Activated CD4-positive, alpha-beta T cell treated with anti-CD3 and anti-CD28 coated beads for 48 hours (primary cell): ENCODE measurements at places on chromosomes 12 and 14.

DNA sequence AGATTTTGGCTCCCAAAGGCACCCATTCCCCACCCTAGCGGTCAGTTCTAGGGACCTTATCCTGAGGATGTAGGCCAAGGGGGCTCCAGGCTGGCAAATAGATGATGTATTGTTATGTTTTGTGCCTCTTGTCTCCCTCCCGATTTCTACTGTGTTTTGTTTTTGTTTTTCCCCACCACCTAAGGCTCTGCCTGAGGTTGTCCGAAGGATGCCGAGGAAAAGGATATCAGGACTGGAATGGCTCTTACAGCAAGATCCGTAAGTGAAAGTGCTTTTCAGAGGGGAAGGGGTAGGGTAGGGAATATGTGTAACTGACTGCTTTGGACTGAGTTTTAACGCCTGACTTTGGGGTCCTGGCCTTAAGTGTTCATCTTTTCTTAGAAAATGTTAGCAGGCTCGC lies 6.6 kb downstream of the FOXG1 start:
- no peak for DNase-seq

DNA sequence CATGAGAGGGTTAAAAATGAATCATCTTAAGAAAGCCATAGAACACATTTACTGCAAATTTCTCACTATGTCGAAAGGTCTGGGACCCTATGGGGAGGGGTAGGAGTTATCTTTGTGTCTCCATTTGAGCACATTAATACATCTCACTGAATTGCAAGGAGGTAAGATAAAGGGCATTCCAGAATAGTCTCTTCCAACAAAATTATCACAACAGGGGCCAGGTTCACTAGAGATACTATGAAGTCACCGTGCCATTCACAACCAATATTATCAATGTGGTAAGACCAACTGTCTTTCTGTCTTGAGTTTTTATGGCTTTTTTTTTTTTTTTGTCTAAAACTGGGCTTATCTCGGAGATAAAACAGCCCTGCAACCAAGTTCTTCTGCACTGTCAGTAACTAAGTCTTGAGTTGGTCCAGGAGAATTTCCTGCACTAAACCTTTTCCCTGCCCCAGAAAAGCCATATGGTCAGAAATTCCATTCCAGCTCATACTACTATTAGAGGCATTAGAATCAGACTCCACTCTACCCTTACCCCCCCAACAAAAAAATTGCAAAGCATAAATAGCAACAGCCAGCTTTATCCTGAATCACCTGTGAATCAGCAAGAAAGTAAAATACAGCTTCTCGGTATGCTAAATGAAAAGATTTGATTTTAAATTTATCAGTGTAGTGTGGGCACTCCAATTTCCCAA lies 79.7 kb downstream of the PTPRR start:
- no peak for DNase-seq

DNA sequence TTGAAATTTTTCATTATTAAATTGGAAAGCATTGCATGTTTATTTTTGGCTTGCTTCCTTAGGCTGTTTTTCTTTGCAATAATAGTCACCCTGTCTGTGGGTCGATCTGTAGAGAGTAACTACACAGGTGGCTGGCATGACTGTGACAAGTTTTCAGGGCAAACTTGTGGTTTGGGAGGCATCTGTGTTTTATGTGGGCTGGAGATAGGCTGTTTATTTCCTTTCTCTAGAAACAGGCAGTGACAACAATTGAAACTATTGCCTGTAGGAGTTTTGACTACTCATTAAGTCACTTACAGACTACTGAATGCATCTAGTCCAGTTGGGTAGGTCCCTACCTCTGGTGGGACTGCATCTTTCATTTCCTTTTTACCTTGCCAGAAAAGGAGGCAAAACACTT lies 155.6 kb downstream of the DYRK2 start:
- DNase-seq = peak; percentile 69

DNA sequence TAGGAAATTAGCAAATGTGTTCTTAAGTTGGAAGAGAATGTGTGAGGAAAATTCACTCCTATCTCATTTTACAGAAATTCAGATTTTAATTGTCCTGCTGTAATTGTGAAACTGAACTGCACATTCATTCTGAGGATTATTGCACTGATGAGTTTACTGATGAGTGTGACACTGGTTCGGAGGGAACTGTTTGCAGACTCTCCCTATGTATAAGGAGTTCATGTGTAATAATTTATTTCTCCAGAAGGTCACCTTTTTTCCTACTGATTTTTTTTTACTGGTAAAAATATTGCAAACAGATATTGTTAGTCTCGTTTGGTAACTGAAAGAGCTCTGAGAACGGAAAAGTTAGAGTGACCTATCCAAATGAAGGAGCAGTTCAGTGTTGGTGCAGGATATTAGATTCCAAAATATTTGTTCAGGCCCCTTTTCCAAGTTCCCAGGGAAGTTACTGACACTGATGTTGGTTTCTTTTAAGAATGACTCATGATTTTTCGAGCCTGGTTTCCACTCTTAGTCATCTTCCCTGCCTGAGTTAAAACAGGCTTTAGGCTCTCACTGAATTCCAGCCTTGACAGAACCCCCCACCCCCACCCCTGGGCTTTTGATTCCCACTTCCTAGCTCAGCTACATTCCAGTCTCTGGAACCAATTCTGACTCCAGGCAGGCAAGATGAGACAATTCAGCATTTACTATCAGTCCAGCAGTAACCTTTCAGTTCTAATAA lies 18.4 kb downstream of the ANO6 start:
- no peak for DNase-seq

DNA sequence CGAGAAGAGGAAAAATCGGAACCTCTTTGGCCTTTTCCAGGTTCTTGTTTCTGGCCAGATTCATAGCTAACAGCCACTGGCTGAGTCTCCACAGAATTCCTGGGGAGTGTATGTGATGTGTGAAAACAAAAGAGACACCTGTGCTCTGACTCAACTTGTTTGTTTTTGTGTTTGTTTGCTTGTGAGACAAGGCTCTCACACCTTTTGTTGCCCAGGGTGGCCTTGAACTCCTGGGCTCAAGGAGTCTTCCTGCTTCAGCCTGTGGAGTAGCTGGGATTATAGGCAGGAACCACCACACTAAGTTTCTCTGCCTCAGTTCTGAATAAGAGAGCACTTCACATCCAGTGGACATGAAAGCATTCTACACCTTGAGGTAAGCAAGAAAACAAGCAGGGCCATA lies 22.7 kb downstream of the MFAP5 start:
- DNase-seq = no peak

DNA sequence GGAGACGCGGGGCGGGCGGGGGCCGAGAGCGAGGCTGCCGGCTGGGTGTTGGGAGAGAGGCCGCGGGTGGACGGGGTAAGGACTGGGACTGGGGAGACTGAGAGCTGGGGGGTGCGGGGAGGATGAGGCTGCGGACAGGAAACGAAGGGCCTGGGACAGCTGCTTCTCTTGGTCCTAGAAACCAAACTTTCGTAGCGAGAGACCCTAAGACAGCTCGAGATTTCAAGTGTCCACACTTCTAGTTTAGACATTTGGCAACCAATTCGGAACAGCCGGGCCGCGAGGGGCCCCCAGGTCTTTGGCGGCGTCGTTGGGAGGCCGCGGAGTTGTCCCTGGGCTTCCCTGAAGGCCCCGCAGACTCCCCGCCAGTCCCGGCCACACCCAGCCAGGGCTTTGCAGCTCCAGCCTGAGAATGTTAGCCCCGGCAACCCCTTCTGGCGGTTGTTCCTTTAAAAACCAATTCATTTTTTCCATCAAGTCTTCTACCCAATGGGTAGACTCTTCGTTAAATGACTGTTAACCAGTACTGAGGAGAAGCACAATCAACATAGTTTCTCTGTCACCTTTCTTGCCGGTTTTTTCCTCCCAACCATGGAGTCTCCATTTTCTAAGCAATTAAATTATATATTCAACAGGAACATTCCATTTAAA lies 11.5 kb downstream of the NKX2-1 start:
- DNase-seq = no peak

- DNase-seq = no peak
Measured at GRCh38 chr12:56087220-56087619, 7.3 kb downstream of the ERBB3 start.

DNA sequence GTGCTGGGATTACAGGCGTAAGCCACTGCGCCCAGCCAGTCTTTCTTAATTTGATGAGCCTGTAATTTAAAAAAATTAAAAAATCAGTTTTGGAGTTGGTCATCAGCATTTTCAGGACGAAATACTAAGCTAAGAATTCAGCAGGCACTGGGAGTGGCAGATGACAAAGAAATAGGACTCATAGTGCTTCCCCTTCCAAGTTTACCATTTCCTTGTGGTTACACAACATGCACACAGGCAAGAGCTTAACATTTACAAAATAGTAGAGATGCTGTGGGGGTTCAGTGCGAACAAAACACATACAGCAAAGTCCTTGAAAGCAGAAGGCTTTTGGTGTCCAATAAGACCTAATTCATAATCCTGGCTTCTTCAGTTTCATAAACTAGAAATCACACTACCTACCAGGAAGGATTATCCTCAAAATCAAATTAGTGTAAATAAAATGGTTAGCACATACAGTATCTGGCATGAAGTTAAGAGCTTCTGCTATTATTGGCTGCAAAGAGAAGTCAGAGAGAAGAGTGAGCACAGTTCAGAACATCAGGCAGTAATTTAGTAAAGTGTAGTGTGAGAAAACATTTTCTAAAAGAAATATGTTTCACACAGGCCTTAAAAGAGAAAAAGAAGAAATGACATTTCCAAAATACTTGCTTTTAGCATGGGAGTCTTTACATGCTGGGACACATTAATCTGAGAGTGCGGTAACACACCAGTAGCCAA lies 22.2 kb upstream of the KIF21A start:
- DNase-seq = no peak

GRCh38 chr14:30221546-30221945 lies 293.9 kb upstream of the PRKD1 start:
- DNase-seq = no peak

DNA sequence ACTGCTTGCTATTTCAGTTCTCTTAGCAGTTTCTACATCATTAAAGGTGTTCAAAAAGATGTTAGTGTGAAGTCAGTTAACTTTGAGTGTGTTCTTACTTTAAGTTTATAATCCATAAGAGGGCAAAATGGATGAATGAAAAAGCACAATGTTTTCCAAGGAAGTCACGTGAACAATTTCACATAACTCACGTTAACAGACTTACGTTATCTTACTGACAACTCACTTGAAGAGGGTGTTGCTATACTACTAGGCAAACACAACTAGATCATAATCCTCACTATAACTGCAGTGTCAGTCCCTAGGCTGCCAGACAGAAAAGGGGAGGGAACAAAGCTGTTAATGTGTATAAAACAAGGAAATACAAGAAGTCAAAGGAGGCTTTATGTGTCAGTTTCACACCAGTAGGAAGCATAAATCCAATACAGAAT lies 6.4 kb downstream of the SLC2A13 start:
- DNase-seq = no peak

DNA sequence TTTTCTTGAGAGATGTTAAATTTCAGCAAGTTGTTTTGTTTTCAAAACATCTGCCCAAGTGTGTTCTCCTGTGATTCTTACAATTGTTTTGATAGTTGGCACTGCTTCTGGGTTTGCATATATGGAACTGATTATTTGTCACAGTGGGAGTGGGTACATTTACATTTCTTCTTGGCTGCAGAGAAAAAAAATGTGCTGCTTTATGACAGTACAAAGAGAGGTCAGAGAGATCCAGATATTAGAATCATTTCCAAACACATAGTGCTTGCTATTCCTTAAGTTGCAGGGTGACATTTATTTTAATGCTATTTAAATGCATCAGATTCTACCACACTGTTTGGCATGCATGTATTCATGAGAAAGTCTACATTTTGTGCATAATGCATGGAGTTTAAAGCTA lies 303.5 kb upstream of the MDGA2 start:
- no peak for DNase-seq

DNA sequence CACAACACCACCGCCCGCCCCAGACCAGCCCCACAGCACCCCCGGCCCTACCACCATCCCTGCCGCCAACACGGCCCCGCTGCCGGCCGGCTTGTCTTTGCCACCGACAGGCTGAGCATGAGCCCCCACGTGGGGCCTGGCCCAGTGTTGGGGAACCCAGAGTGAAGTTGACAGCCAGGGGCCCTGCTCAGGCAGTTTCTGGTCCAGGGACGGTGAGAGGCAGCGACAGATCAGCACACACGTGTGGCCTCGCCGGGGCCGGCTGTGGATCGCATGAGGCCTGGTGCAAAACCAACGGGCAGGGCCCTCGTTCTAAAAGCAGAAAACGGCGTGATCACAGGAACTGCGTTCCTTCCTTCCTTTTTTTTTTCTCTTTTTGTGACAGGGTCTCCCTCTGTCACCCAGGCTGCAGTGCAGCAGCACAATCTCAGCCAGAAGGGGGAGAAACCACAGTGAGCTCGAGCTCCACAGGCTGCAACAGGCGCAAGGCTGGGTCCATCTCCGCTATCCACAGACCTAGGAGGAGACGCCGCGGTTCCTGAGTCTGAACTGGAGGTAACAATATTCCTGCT lies 50.5 kb upstream of the FBRSL1 start:
- no peak for DNase-seq

GRCh38 chr12:7145671-7146070 lies 15.5 kb downstream of the CLSTN3 start:
- no peak for DNase-seq

DNA sequence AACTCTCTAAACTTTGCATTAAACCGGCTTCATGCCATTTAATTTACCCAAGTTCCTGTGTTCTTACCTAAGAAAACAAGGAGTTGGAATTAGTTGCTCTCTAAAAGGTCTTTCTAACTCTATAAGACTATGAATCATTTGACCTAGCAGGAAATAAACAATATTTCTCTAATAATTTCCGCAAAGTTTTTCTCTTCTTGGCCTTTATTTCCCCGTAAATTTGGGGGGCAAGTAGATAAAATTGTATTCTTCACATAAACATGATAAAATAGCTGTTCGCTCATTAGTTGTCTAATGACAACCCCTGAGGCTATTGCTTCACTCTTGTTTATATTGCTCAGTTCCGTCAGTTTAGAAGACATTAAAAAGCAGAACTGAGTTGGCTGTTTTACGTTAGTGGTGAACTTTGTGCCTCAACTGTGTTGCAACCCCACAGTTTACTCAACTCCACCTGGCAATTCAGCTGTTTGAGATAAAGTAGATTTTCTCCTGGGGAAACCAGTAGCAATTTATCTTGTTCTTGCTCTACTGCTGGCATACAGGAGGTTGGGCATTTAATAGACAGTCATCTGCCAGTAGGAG lies 74.7 kb downstream of the BTG1 start:
- no peak for DNase-seq

GRCh38 chr12:115394496-115395220 lies 710.7 kb upstream of the TBX3 start:
- DNase-seq = no peak

DNA sequence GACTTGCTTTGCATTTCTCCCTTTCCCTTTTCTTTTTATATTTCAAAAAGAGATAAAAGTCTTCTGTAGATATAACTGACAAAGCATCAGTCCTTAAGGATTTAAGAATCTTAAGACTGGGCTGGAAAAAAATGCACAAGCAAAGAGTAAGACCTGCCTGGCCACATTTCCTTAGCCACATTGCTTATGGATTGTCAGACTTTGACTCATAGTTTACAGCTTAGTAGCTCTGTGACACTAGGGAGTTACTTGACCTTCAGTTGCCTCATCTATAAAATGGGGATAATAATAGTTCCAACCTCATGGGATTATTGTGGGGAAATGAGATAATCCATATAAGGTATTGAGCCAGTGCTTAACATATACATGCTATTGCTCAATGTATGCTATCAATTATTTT lies 66.4 kb upstream of the STK38L start:
- DNase-seq = no peak
